ENCODE measurements at places on chromosomes 7 and 10. TPM values are rescaled to one million over a fixed set of nuclear protein-coding genes. Genes with fewer than 3 reads are reported as not detected.

The ANKRD30A gene
- not detected for total RNA-seq

The STEAP1 gene
- not detected for total RNA-seq

The CDC14C gene
- not detected for total RNA-seq

The SGMS1 gene
- total RNA-seq: 24.1 TPM

The STOX1 gene
- total RNA-seq: 0.47 TPM

The ZNF736 gene
- total RNA-seq: 9.6 TPM

The DDX50 gene
- 31.6 TPM for total RNA-seq

DNA sequence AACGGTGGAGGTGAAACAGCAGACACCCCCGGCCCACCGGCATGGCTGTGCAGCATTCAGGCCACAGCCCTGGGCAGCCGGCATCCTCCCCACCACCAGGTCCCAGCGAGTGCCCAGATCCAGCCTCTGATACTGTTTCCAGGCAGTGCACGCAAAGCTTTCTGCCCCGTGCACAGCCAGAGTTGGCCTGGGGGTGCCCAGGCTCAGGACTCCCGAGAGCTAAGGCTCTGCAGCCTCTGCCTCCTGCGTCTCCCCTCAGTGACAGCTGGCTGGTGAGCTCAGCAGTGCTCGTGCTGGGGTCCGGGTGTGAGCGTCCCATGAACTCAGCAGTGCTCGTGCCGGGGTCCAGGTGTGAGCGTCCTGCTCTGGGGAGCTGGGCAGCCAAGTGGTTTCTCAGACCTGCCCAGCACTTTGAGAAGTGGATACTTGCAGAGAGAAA lies 65.4 kb downstream of the CFAP46 start:
- peaks cover 10% of the 10 kb centered on the region for H3K36me3 ChIP-seq
- H3K27me3 ChIP-seq: peaks cover 7% of the 10 kb centered on the region
- H3K4me1 ChIP-seq: no peaks in the 10 kb centered on the region
- no peak overlapping the region for H3K4me3 ChIP-seq
- DNase-seq: no peak

DNA sequence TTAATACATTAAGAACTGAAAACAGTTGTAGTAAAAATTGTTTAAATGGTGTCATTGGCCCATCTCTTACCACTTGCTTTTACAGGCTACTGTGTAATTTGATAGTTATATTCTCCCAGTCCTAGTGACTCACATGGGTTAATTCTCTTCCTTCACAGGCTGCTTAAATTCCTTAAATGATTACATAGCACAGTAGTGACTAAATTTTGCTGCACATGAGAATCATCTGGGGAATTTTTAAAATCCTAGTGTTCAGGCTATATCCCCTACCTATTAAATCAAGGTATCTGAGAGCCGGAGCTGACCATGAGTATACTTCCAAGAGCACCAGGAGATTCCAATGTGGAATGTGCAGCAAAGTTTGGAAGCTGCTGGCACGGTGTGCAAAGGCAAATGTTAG lies 45.3 kb upstream of the ZNF800 start:
- no peaks in the 10 kb centered on the region for H3K36me3 ChIP-seq
- H3K4me3 ChIP-seq: no peak overlapping the region
- H3K4me1 ChIP-seq: no peaks in the 10 kb centered on the region
- DNase-seq: no peak
- no peak overlapping the region for H3K27ac ChIP-seq
- peaks cover 3% of the 10 kb centered on the region for H3K27me3 ChIP-seq

DNA sequence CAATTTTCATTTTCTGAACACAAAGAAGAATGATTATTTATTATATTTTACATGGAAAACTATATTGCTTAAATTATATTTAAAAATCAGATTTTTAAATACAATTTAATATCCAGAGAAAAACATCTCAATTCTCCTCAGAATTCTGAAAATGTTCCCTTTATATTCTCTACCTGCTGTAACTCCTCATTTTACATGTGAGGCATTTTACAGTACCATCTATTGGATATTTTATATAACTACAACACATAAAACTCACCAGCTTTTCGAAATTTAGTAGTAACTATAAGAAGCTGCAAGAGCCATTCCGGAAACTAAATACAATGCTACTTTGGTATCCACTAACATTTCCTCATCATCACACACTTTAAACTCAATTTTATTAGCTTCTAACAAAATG lies 264.6 kb downstream of the DGKB start:
- H3K27me3 ChIP-seq: peaks cover 1% of the 10 kb centered on the region
- H3K36me3 ChIP-seq: no peaks in the 10 kb centered on the region
- no peak overlapping the region for H3K27ac ChIP-seq
- no peak overlapping the region for H3K4me3 ChIP-seq
- no peak for DNase-seq

DNA sequence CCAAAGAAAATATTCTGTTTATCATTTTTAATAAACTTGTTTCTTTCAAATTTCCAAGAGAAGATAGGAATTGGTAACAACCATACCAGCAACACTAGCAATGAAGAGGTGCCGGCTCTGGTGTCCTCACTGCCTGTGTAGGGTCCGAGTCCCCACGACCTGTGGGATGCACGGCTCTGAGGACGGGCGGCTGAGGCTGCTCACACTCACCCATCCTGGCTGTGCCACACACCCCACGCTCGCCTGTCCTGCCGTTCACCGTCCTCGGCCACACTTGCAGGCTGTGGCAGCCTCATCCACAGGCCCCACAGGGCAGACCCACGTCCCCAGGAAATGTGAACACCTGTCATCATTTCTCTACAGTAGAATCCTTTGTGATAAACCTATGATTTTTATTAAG lies 48.2 kb upstream of the DPYSL4 start:
- H3K4me1 ChIP-seq: peaks cover 5% of the 10 kb centered on the region
- no peak overlapping the region for H3K27ac ChIP-seq
- H3K4me3 ChIP-seq: no peak overlapping the region
- no peaks in the 10 kb centered on the region for H3K36me3 ChIP-seq
- peaks cover 1% of the 10 kb centered on the region for H3K27me3 ChIP-seq
- peak; percentile 16 for DNase-seq

DNA sequence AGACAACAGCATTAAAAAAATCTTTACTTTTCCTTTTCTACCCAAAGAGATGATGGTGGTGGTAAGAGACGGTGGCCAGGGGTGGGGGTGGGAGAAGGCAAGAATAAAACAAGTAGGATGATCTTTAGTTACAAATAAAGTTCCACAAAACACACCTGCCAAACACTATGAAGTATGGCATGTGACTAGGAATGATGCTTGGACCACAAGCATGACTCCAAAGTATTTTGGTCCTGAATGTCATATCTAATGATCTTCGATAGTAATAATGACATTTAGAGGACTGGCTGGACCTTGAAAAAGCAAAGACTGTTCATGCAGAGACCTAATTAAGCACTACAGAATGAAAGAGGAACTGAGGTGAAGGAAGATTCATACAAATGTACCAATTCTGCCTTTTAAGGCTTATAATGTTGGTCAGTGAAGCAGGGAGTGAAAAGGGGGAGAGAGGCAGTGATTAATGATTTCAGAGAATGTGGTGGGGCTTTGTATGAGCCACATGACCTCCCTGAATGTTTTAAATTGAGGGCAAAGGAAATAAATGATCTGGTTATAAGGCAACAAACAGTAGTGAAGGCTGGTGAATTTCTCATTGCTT lies 29.6 kb upstream of the DKK1 start:
- no peaks in the 10 kb centered on the region for H3K4me1 ChIP-seq
- no peaks in the 10 kb centered on the region for H3K36me3 ChIP-seq
- no peak overlapping the region for H3K27ac ChIP-seq
- no peak for DNase-seq
- no peak overlapping the region for H3K4me3 ChIP-seq
- no peaks in the 10 kb centered on the region for H3K27me3 ChIP-seq

- H3K36me3 ChIP-seq: no peaks in the 10 kb centered on the region
- H3K4me3 ChIP-seq: peak overlapping the region; percentile 70
- H3K27ac ChIP-seq: peak overlapping the region; percentile 93
- peak; percentile 46 for DNase-seq
- peaks cover 1% of the 10 kb centered on the region for H3K27me3 ChIP-seq
Observed at GRCh38 chr7:69739931-69740431, 141.7 kb downstream of the AUTS2 start.

DNA sequence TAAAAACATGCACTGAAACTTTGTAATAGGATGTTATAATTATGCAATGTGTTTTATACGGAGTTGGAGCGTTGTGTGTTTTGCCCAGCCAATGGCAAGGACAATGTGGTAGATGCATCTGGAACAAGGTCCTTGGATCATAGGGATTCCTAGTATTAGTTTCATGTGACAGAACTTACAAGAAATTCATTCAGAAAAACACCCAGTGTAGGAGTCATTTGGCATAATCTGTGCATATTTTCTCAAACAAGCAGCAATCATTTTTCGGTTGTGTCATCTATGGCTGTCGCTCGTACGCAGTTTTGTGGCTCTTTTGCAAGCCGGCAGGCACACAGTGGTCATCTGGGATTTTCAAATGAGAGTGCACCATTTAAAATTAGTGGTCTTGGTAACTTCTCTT lies 19.8 kb downstream of the CREB5 start:
- H3K4me3 ChIP-seq: no peak overlapping the region
- peaks cover 37% of the 10 kb centered on the region for H3K4me1 ChIP-seq
- H3K27ac ChIP-seq: no peak overlapping the region

GRCh38 chr7:141593134-141593533 lies 41.9 kb downstream of the AGK start:
- no peaks in the 10 kb centered on the region for H3K4me1 ChIP-seq
- no peaks in the 10 kb centered on the region for H3K36me3 ChIP-seq

- peaks cover 2% of the 10 kb centered on the region for H3K27me3 ChIP-seq
- DNase-seq: no peak
- H3K4me1 ChIP-seq: no peaks in the 10 kb centered on the region
Observed at GRCh38 chr7:25305831-25306230, 77.5 kb upstream of the NPVF start.

- peaks cover 9% of the 10 kb centered on the region for H3K36me3 ChIP-seq
- H3K4me3 ChIP-seq: no peak overlapping the region
- DNase-seq: no peak
Observed at GRCh38 chr7:32335107-32335506, 155.1 kb downstream of the LSM5 start.

- no peaks in the 10 kb centered on the region for H3K36me3 ChIP-seq
- peaks cover 5% of the 10 kb centered on the region for H3K27me3 ChIP-seq
- no peak overlapping the region for H3K4me3 ChIP-seq
- no peaks in the 10 kb centered on the region for H3K4me1 ChIP-seq
- no peak for DNase-seq
Observed at GRCh38 chr7:98399890-98400541, 874 bp downstream of the BAIAP2L1 start.

DNA sequence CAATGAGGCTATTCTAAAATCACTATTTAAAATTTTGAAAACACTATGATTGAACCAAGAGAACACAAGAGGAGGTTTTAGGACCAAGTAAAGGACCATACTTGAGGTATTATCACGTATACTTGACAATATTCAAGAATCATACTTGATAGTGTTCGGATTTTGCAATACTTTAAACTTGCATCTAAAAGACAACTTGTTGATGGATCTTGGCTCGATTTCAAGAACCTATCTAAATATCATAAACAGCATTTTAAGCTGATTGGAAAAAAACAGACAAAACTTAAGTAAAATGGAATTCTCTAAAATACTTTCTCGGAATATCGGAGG lies 1.3 kb downstream of the NAMPT start:
- DNase-seq: no peak
- H3K27me3 ChIP-seq: peaks cover 11% of the 10 kb centered on the region
- peak overlapping the region; percentile 83 for H3K27ac ChIP-seq
- peaks cover 28% of the 10 kb centered on the region for H3K4me1 ChIP-seq

DNA sequence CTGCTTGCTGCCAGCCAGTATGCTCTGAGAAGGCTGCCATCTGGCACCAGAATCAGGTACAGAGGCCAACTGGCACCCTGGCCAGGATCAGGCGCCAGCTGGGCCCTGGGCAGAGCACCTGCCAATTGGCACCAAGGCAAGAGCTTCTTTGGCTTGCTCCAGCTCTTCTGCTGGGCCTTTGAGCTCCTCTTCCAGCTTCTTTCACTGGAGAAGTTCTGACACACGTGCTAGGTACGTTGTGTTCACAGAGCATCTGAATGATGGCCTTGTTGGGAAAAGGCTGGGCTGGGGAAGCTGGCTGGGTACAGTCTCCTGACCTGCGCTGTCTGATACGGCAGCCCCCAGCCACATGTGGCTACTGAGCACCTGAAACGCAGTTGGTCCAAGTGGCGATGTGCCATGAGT lies 31.7 kb upstream of the OPALIN start:
- no peak for DNase-seq
- peaks cover 3% of the 10 kb centered on the region for H3K27me3 ChIP-seq
- no peak overlapping the region for H3K27ac ChIP-seq
- H3K36me3 ChIP-seq: no peaks in the 10 kb centered on the region
- no peak overlapping the region for H3K4me3 ChIP-seq

DNA sequence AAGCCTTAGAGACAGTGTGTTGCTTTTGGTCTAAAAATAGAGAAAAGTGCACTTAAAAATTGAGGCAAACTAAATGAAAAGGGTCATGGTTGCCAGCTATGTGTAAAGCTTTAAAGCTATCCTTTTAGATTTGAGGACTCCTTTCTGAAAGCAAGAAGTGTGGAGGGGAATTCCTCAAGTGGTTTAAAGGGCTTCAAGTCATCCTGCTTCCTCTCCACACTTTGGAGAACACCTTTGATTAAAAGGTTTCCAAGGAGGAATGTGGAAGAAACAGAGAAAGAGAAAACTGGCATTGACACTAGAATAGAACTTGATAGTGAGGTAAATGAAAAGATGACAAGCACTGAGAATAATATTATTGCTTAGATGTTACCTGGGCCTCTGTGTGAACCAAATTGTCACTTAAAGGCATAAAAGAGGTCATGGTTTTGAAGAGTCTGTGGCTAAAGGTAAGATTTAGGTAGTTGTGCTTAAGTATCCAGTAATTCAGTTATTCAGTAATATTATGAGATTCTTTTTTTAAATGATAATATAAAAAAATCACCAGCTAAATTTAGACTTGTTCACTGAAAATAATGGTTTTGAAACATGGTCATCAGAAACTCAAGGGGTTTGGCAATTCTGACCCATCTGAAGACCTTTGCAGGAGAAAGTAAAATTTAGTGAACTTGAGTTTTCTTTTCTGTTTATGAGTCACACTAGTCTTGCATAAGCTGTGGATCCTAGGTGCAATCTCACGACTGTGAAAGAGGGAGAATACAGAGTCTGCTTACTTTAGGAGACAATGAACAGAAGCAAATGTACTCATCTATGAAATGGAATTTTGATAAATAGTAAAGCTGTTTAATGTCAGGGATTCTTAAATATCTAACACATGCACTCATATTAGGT lies 466.0 kb downstream of the KIF20B start:
- DNase-seq: no peak
- no peaks in the 10 kb centered on the region for H3K36me3 ChIP-seq
- no peak overlapping the region for H3K27ac ChIP-seq
- H3K4me1 ChIP-seq: no peaks in the 10 kb centered on the region

Measured in glutamatergic neuron (in vitro differentiated cells).